Left hindlimb (tissue), 1 donor: ENCODE measurements at places on chromosomes 6 and 20.

DNA sequence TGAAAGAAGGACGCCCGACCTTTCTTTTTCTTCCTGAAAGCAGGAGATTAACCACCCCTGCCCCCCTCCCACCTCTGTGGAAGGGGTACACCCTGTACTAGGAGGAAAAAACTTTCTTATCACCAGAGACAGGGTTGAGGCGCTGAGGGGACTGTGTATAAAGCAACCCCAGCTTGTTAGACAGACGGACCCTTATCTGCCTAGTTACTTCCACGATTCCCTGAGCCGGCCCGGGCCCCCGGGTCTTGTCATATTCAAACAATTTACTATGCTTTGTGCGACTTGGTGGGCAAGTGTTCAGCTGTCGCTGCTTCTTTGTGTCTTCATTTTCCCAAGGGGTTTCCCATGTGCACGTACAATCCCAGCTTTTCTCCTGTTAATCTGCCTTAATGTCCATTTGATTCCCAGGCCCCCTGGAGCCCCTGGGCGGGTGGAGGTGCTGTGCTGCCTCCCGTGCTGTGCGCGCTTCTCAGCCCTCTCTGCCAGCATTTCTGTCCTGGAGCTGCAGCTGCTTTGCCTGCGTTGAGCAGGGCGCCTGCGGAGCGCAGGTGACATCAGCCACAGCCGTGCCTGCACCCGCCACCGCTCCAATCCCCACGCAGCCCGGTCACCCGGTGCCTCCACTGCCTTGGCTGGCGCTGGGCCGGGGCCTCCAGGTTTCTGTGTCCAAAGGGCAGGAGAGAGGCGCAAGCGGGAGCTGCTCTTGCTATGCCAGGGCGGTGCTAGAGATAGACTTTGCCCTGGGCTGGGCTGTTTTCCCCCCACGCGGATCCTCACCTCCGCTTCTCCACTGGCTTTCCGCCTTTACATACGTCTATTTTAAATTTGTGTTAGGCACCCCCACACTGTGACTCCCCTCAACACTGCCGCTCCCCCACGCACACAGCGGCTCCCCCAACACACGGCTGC is 96.2 kb downstream of the TTLL2 start:
- no peak for DNase-seq

DNA sequence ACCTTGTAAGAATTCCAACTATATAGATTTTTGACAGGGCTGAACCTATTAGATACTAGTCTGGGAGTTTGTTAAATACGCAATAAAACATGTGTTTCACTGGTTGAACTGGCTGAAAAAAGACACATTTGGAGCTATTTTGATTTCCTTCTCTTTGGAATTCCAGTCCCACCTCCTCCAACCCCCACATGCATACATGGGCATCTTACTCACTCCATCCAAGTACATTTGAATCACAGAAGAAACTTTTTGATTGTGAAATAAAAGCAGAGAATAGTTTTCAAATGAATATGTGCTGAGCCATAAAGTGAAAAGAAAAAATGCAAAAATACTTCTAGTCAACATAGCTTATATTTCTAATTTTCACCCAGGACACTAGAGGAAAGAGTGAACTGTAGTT is 33.9 kb upstream of the STXBP5 start:
- DNase-seq, result no peak

- no peak for DNase-seq
Observed at GRCh38 chr6:165321555-165322145, 12.2 kb upstream of the C6orf118 start.

DNA sequence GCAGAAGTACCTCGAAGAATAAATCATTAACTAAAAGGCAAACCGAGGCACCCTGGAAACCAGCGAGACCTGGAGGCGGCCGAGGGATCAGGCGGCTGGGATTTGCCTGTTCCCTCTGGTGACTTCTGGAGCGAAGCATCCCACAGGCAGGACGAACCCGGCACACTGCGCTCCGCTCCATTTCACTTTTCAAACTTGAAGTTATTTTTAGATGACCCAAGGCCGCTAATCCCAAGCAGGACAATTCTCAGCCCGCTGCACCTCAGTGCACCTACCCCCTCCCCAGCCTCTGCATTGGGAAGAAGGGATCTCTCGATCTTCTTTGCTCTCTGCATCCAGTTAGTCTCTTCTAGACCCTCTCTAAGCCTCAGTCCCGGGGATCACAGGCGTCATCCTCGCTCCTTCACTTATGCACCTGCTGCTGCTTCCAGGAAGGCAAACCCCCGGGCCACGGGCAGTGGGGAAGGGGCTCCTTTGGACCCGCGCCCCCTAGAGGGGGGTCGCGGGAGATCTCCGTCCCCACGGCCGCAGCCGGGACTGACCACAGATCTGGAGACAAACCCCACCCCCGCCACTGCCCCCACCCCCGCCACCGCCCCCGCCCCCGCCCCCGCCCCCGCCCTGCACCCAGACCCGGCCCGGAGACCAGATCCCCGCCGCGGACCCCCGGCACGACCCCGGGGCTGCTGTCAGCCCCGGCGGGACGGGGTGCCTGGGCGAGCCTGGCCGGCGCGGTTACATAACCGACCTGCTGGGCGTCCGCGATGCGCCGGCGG is 636 bp downstream of the RCAN2 start:
- peak; percentile 45 for DNase-seq

DNA sequence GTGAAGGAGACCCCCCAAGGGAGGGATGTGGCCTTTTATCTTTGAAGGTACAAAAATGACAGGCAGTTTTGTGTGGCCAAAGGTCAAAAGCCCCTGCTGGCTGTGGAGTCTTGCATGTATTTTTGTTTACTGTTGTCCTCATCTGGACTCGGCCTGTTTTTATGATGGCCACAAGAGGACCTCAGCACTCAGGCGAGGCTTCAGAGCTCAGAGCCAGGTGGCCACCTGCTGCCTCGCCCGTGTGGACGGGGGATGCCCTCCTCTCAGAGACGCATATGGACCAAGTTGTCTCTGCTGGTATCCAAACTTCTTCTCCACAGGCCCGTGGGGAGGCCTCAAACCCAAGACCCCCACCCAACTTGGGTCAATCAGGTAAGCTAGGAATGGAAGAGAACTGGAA is 118.2 kb downstream of the DACT2 start:
- DNase-seq, result no peak

DNA sequence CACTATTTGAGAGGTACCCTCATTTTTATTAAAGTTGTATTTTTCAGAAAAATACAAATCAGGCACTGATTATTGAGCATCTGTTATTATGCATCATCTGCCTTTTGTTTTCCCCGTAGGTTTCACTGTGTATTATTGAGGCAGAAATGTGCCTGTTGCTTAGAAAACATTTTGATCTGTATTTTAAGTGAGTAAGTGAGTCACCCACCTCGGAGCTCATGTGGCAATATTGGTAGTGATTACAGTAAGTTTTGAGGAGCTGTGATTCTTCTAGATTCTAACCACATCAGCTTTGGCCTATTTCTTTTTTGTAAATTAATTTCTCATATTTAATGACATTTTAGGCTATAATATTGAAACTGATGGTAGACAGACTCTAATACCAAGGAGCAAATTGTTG is 59.6 kb upstream of the LAMP5 start:
- no peak for DNase-seq

- DNase-seq, result no peak
Observed at GRCh38 chr6:2132416-2132815, 113.0 kb downstream of the GMDS start.

GRCh38 chr20:36467076-36467999 is 74.0 kb upstream of the MYL9 start:
- peak; percentile 62 for DNase-seq

DNA sequence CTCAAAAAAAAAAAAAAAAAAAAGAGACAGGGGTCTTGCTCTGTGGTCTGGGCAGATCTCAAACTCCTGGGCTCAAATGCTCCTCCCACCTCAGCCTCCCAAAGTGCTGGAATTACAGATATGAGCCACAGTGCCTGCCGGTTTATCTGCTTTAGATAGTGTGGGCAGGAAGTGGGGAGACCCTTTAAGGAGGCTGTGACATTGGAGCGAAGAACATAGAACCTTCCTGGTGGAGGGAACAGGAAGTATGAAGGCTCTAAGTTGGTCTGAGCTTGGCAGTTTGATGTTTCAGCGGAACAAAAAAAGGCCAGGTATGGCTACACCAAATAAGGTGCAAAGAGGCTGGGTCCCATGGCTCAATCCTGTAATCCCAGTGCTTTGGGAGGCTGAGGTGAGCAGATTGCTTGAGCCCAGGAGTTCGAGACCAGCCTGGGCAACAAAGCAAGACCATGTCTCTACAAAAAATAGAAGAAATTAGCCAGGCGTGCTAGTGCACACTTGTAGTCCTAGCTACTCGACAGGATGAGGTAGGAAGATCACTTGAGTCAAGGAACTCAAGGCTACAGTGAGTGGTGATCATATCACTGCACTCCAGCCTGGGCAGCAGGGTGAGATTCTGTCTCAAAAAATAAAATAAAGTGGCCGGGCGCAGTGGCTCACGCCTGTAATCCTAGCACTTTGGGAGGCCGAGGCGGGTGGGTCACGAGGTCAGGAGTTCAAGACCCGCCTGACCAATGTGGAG is 8.7 kb upstream of the ZMYND8 start:
- no peak for DNase-seq

DNA sequence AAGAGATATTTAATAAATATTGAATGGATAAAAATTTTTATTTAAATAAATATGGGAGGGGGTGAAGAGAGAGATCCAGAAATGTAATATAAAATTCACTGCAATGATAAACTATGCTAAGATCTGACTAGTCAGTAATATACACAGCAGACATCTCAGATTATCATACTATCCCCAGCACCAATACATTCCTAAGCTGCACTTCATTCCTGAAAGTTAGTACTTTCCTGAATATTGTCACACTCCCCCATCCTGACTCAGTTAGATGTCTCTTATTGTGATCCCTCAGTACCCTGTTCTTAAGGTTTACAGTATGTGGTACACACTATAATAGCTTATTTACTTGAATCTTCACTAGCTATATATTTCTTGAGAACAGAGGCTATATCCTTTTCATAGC is 88.3 kb upstream of the KCNQ5 start:
- no peak for DNase-seq

DNA sequence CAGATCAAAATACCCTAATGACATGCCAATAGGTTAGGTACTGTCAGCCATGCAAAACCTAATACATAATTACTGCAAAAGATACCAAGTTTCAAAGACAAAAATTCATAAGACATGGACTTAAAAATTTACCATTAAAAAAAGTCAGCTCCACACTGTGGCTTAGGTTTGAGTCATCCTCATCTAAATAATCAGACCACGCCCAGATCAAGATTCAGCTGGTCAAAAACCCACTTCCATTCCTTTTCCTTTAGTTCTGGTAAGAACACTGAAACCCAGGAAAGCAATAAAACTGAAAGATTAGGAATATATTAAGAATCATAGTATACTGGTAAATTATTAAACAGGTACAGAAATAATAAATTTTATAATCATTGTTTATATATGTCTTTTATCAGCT is 81.0 kb upstream of the ASF1A start:
- DNase-seq, result no peak

DNA sequence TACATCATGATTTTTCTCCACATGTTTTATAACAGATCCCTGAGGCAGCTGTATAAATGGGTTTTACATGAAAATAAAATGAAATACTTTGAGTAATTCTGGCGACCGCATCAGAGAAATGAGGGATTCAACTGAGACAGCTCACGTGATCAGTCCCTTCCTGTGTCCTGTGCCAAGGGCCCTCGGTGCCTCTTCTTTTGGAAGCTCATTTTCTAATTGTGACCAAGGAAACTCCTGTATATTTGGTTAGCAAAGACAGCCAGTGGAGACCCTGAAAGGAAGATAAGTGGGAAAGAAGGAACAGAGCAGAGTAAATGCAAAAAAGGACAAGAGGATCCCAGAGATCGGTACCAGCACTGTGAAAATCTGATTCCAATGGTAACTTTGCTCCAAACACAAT is 129.9 kb downstream of the FYN start:
- DNase-seq, result no peak

DNA sequence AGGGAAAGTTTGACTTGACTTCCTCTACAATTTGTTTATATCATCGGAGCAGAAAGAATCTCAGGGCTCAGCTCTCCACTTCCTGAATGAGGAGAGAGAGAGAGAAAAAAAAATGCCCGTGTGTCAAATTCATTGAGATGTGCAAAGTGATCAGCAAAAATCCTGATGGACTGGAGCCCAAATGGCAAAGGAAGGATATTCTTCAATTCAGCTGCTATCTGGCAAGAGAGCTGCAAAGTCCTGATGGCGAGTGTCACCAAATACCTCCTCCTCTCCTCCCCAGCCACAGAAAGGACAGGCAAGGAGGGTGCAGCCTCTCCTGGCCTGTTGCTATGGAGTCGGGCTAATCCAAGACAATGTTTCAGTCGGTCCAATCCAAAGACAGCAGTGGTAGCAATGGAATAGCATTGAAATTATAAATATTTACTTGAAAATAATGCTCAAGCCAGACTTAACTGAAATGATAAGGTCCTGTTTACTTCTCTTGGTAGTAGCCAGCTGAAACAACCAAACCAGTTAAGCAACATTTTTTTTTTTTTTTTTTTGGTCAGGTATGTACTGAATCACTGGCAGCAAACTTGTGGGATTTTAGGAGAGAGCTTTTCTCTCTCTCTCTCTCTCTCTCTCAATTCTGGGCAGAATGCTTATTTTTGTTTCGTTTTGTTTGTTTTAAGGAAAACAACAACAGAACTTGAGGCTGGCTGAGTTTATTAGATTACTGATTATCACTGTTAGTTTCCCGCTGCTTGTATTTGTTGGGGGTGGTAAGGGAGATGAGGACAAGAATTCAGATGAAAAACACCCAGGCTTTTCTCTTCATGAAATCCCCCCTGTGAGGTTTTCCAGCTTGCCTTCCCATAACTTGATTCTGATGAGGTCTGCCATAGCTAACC is 204.2 kb downstream of the BCAS1 start:
- DNase-seq, result peak; percentile 76

- no peak for DNase-seq
Observed at GRCh38 chr6:44558024-44558831, 170.7 kb downstream of the CDC5L start.

DNA sequence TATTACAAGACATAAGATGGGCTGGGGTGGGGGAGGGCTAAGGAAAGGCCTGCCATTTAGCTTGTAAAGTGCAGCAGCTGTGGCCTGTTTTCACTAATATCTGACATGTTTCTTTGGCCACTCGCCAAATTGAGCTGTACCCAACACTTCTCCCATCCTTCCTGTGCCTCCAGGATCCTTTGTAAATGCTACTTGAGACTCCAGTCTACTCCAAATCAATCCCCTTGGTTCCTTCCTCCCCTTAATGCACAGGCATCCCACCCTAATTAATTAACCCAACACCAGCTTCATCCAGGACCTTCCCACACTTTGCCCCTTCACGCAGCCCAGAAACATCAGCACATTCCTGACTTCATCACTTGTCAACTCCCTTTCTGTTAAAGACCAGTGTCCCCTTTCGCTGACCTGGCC is 55.0 kb upstream of the TCF21 start:
- DNase-seq, result no peak

GRCh38 chr6:39330057-39330456 is 7.6 kb upstream of the KCNK16 start:
- DNase-seq, result no peak

- DNase-seq, result no peak
Observed at GRCh38 chr20:50247196-50248094, 56.8 kb downstream of the CEBPB start.
